Lower leg skin (tissue), 4 donors: ENCODE measurements at places on chromosomes 7 and 10. TPM values are rescaled to one million over a fixed set of nuclear protein-coding genes. Genes with fewer than 3 reads are reported as not detected.

DNA sequence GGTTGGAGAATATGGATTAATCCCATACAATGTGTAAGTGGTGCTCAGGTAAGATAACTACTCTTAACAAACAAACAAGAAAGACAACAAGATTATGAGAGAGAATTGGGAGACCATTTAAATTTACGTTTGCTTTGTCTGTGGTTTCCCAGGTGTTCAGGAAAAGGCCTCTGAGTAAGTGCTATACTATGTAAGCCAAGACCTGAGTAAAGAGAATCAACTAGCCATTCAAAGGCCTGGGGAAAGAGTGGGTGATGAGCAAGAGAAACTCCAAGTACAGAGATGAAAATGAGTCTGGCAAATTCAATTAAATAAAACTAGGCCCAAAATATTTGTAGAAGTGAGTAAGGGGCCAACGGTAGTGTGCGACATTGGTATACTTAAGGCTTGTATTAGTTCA, 9.9 kb downstream of the CSTF2T start:
- no peak for DNase-seq

DNA sequence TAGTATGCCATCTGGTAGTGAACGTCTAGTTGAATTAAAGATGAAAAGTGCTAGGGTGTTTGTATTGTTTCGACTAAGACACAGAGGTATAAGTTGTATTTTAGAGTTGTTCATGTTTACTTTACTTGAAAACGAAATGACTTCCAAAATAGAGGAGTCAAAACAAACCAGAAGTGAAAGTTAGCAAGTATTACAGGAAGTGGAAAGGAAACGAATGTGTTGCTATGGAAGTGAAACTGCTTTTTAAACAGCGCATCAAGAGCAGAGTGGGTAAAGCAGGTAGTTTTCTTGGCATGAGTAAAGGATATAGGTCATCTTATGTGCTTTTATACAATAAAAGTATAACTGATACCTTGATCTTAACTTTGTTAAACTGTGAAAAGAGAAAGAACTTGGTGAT, 20.0 kb upstream of the GALNTL5 start:
- no peak for DNase-seq

- DNase-seq = no peak
Measured at GRCh38 chr7:55502124-55502857, 70.0 kb downstream of the VOPP1 start.

LBX1 gene
- total RNA-seq = not detected

WDR37 gene
- total RNA-seq = 9.4 TPM
